KBM-7 (cell line): ENCODE measurements at places on chromosomes 1 and 21.
A peak's percentile ranks its signal among the peaks of the same experiment; 100 is the strongest.

DNA sequence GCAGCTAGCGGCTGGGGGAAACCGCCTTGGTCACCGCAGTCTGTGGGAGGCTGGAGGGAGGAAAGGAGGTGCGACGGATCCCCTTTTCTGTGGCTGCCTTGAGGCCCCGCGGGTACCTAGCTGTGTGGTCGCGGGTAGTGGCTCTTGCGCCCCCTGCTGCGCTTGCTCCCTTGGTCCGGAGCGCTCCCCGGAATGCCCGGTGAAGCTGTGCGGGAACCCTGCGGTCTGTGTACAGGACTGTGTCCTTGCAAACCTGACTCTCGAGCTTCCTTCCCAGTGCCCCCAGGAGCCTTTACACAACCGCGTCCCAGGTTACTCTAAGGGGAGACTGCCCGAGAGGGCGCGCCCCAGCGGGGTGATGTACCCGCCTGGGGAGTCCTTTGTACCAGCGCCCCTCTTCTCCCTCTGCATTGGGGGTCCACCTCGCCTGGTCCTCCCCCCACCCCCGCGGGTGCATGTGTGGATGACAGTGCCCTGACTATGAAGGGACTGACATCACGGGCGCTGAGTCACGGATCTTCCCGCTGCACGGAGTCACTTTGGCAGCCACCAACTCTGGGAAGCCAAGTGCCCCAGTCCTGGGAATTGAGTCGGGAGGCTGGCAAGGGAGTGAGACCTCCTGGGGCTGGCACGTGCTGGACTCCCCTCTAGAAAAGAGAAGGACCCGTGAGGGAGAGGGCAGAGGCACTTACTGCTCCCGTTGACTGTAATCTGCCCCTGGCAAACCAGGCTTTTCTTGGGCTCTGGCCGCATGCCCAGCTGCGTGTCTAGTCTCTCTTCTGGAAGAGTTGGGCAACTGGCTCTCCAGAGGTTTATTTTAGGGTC, 816 bp downstream of the IL6R start:
- peak; percentile 51 for DNase-seq

GRCh38 chr1:42932442-42932941, 26.2 kb downstream of the SLC2A1 start:
- DNase-seq = no peak

- DNase-seq = no peak
These were observed 5.2 kb upstream of the OTUD7B start for GRCh38 chr1:150015651-150016131.

GRCh38 chr1:192238421-192238820, 78.4 kb upstream of the RGS21 start:
- DNase-seq = no peak

- DNase-seq = no peak
These were observed 96.5 kb downstream of the NEK7 start for GRCh38 chr1:198253259-198253658.

DNA sequence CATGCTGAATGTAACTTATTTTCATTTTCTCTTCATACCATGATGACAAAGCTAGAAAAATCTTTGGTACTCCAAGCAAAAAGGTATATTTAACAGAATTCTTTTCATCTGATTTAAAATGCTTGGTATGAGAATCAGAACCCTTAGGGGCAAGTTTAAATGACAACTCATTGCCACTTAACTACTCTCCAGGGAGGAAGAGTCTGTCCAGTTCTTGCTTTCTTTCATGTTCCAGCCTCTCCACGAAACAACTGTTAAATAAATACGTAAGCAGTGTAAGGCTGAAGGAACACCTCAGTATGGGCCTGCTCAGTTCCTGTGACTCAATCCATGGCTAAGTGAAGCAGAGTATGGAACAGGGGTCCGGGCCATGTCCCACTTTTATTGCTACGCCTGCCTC, 1.6 kb downstream of the LCE2A start:
- DNase-seq = no peak

DNA sequence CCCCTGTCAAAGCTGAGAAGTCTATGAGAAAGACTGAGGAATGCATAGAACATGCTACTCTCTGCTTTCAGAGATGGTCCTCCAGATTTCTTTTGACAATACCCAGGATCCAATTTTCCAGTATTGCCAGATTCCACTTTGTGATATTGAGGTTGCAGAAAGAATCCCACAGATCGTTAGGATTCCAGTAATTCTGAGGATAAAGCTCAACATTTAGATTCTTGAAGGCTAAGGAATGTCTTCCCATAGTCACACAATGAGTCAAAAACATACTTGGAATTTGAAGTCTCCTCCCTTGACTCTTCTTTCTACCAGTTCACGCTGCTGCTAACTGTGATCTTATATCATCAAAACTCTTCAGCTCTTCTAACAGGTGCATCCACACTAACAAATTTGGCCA, 57.1 kb downstream of the TNFSF18 start:
- DNase-seq = no peak

DNA sequence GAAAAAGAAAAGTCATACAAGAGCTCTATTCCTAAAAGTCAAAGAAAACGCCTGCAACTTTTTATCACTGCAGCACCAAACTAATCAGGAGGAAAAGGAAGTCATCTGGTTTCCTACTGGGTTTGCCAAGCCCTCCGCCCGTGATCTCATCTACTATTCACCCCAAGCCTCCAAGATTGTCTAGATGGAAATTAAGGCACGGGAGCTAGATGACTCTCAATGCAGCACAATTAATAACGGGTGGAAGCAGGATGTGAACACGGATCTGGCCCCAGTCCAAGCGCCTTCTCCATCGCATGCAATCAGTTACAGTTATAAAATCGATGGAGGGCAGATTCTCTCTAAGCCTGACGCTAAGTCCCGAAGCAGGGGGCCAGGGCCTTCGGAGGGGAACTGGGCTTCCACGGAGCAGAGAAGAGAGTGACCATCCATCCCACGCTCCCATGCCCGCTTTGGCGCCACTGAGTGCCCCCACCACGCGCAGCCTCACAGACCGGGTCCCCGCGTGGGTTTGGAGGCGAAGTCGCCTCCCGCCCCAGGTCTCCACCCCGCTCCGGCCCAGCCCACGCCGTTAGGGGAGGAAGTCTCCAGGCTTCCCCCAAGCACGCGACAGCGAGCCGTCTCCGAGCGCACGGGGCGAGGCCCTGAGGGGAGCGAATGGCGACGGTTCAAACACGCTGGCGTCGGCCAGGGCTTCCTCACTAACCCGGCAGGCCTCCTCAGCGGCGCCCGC, 1.8 kb downstream of the HSF2BP start:
- peak; percentile 61 for DNase-seq

DNA sequence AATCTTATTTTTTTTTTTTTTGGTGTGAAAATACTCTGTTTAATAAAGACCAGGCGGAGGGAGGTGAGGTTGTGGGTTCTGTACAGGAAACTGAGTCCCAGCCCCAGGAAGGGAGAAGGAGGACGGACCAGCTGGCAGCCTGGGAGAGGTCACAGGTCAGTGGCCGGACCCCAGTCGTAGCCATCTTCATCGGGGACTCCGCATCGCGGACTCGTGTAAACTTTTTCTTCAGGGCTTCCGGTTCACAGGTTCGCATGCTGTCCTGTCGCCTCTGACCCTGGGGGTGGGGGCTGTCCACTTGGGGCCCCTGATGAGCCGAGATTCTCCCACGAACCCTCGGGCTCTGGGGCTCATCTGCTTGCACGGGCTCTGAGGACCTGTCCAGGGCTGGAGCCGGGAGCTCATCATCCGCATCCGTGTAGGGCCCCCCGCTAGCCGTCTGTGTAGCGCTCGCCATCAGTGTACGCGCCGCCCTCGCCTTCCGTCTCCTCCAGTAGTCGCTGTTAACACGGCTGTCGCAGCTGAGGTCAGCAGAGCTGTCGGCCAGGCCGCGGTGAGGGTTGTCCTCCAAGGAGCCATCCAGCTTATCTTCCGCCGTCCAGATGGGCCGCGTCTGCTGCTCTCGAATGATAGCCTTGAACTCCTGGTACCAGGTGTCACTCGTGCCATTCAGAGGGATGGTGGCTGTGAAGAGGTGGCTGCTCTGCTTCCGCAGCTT, 975.7 kb upstream of the PRMT6 start:
- DNase-seq = no peak

- no peak for DNase-seq
These were observed 24.9 kb upstream of the KCNC4 start for GRCh38 chr1:110185181-110185580.

DNA sequence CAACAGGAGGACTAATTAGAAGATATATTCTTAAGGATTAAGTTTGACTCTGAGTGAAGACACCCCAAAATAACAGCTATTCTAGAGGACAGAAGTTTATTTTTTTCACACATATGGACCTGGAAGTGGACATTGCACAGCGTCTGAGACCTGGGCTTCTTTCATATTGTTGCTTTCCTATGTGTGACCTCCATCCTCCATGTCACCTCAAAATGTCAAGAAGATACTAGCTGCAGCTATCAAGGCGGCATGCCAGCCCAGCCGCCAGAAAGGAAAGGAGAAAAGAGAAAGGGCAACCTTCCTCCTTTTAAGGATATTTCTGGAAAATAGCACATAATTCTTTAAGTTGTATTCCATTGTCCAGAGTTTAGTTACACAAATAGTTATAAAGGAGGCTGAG, 220.4 kb downstream of the PATJ start:
- DNase-seq = no peak

GRCh38 chr1:19388980-19389379, 76.9 kb downstream of the SLC66A1 start:
- DNase-seq = no peak

GRCh38 chr1:197302775-197303174, 34.7 kb downstream of the CRB1 start:
- no peak for DNase-seq

GRCh38 chr1:38693759-38694158, 165.8 kb downstream of the RRAGC start:
- no peak for DNase-seq

- DNase-seq = no peak
These were observed 1.7 kb upstream of the SIM2 start for GRCh38 chr21:36697060-36697850.

GRCh38 chr1:4565801-4566449, 88.5 kb upstream of the AJAP1 start:
- no peak for DNase-seq

- DNase-seq = no peak
These were observed 663 bp downstream of the ATP13A2 start for GRCh38 chr1:17011092-17011438.

DNA sequence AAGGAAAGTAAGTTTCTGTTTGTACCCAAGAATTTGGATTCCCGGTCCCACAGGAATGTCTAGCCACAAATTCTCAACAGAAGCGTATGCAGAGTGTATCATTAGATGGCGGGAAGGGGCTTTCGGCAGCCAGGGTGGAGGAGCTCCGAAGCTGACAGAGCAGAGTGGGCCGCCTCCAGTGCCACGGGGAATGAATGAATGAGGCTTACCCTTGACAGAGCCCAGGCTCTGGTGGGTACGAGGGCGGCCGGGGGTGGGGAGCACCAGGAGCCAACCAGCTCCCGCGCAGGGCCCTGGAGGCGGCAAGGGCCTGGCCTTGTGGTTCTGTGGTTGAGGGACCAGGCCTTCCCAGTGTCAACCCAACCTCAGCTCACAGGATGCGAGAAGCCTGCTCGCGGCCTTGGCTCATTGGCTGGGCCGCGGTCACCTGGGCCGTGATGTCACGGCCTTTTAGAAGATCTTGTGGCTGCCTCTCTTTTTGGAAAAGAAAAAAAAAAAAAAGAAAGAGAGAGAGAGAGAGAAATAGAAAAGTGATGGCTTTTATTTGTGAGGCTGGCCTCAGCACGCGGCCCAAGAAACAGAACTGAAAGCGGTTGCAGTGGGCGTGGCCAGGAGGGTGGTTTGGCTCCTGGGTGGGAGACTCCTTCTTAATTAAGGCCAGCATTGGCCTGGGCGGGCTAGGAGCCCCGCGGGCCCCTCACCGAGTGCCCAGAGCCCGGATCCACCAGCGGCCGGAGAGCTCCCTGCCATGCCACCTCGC, 34.9 kb upstream of the RUNX3 start:
- DNase-seq = peak; percentile 51

DNA sequence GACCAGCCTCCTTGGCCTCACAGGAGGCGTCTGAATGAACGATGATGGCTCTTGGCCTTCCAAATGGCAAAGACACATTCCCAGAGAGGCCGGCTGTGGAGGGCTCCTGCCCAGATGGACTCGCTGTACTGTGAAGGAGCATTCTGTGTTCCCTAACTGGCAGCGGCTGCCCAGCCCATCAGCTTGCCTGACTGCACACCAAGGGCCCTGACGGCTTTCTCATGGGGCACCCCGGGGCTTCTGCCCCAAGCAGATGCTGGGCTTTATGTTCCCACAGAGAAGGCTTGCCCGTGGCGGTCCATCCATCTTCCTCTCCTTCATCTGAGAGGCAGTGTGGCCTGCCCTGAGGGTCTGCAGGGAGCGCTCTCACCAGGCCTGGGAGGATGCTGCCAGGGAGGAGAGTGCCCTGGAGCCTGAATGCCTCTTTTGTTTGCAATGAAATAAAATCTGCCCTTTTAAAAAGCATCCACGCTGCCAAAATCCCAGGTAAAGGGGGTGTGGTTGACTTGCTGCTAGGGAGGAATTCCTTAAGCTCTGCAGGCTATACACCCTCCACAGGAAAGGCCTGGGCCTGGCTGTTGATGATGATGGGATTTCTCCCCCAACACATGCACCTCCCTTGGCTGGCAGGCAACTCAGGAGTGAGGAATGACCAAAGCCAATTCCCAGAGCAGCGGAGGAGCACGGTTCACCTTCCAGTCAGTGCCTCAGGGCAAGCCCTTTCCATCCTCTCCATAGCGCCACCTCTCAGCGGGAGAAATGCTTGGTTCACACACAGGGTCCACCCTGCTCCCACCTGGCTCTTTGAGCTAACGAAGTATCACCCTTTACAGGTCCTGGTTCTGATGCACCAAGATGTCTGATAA, 84.6 kb upstream of the SSX2IP start:
- no peak for DNase-seq

DNA sequence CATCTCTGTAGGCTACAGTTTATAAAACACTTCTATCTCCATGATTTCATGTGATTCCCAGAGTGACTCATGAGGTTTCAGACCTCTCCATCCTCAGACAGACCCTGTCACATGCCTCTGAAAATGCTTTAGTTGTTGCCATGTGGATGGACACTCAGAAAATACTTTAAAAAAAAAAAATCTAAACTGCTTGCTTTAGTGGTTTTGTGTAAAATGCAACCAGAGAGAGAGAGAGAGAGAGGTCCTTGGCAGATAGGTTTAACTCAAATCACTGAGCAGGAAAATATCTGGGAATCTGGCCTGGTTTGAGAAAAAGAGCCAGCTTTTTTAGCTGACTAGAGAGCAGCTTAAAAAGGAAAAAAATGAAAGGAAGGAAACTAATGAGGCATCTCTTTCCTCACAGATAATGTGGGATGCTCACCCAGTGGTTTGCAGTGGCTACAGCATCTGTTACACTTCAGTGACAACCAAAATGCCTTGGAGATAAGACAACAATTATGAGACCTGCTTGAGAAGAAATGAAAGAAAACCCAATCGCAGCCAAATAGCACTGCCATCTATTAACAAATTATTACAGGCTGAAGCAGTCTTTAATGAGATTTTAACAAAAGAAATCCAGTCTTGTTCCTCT, 54.6 kb upstream of the SYT14 start:
- DNase-seq = no peak

GRCh38 chr1:7103874-7104273, 318.6 kb downstream of the CAMTA1 start:
- no peak for DNase-seq

DNA sequence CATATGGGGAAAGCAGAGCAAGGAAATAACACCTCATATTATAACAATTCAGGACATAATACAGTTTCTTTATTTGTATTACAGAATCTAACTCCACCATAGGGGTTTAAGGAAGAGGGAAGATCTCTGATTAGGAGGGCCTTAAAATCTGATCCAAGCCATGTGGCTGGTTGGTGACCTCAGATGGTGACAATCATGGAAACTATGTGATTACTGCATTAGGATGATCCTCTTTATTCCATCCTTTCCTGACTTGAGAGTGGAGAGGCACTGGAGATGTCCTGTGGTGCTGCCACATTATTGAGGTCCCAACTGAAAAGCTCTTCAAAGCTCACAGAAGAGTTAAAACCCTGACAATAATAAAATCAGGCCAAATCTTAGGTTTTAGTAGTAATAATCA, 168.1 kb upstream of the BEND5 start:
- DNase-seq = no peak
